ENCODE measurements at places on chromosomes 3 and 15. TPM values are rescaled to one million over a fixed set of nuclear protein-coding genes. Genes with fewer than 3 reads are reported as not detected.

DNA sequence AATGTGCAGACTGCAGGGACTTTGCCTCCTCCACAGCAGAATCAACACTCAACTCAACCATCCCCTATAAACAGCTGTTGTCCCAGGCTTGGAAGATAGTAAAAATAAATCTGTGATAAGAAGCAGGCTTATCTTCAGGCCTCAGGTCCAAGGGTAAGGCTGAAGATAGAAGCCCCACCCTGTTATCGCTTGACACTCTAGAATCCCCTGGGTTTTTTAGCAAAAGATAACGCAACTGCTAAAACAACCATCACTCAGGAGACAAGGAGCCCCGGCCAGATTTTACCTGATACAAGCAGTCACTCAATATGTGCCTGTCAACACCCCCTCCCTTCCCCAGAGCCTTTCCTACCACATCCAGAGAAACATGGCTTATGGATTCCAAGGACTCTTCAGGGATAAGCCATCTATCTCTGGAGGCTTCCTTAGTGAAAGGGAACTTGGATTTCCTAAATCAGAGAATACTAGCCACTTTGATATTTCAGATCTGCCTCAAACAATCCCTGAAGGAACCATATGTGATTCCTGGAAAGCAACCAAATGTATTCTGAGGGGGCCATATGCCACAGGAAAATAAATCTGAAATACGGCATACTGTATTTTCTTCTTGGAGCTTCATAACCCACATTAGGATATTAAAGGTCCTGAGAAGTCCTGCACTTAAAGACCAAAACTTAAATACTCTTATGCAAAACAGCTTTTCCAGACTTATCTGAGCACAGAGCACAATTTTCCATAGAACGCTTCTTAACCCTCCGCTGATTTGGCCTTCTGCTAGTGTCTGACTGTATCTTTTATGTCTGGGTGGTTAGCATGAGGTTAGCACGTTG, 60.4 kb downstream of the LYZL4 start:
- DNase-seq = no peak

GRCh38 chr15:72315706-72316370, 4.1 kb downstream of the CELF6 start:
- DNase-seq = no peak

DNA sequence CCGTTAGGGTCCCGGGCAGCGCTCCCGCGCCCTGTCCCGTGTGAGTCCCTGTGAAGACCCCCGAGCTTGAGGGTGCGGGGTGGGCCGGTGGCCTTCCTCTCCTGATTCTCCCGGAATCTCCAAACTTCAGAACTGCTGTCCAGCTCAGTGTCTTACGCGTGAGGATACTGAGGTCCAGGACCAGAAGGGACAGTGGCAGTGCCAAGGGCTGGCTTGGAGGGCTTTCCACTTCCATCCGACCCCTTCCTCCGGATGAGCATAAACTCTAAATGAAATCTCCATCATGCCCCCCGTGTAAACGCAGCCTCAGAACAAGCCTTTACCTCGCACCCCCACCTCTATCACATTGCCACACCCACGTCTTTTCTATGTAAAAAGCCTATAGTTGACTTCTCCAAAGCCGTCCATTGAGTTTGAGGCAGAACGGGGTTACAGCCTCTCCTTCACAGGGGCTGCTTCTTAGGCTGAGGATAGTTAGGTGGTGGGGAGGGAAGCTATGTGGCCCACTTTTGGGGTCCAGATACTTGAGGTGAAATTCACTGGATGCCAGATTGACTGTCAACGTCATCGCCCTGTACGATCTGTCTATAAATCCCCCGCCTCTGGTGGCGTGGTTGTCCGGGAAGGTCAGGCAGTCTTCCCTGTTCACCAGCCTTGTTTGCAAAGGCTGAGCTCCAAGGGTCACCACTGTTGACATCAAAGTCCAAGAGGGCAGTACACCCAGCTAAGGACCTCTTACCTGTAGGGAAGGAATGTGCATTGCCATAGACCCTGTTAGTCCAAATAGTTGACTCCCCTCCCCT, 1.1 kb downstream of the EDEM1 start:
- DNase-seq = peak; percentile 39

- no peak for DNase-seq
Measured at GRCh38 chr15:35728219-35728940, 182.4 kb upstream of the DPH6 start.

GRCh38 chr3:23971684-23972083, 26.6 kb downstream of the NR1D2 start:
- no peak for DNase-seq

GRCh38 chr3:178777718-178778411, 241.6 kb downstream of the KCNMB2 start:
- no peak for DNase-seq

- DNase-seq = no peak
Measured at GRCh38 chr3:136942803-136943202, 15.0 kb upstream of the IL20RB start.

GRCh38 chr15:33492434-33493052, 181.8 kb downstream of the RYR3 start:
- no peak for DNase-seq

DNA sequence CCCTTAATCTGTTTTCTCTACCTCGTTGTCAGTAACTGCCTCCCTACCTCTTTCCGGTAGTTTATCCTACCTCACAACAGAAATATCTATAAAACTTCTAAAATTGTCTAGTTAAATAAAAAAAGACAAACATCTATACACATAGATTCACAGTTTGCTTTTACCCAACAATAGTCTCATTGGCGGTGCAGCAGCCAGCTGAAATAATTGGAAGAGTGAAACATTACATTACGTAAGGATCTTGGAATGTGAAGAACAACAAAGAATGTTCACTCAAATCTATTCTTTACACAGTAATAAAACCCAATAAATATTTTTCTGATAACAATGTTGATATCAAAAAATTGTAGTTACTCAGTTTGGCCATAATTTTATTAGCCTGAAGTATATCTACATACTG, 115.5 kb upstream of the ARPP21 start:
- DNase-seq = no peak

- no peak for DNase-seq
Measured at GRCh38 chr3:44326019-44326418, 12.5 kb upstream of the TCAIM start.

DNA sequence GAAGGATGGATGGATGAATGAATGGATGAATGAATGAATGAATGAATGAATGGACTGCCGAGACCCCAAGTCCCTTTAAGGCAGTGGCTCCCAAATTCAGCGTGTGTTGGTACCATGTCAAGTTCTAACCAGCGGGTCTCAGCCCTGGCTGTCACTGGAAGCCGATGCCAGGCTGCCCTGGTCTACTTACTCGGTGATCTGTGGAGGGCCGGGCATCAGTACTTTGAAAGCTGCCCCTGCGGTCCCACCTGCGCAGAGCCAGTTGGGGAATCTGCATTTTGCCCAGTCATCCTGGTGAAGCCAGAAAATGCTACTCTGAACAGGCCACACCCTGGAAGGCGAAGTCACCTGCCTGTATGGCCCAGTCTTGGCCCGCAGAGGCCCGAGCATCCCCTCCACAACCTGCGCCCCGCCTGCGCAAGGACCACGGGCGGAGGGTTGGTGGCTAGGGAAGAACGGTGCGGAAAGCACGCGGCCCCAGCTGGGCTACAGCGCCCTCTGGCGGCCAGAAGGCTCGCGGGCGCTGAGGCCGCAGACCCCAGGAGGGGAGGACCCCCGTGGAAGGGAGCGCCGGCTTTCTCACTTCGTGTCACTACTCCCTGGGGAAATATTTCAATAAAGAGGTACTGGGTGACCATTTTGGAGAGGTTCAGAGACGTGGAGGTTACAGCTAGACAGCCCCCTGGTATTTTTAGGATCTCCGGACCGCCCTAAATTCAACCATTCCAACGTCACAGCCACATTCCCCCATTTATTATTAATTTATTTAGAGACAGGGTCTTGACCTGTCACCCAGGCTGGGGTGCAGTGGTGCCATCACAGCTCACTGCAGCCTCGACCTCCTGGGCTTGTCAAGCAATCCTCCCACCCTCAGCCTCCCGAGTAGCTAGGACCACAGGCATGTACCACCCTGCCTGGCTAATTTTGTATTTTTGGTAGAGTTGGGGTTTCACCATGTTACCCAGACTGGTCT, 34.9 kb downstream of the PRKCD start:
- peak; percentile 61 for DNase-seq

DNA sequence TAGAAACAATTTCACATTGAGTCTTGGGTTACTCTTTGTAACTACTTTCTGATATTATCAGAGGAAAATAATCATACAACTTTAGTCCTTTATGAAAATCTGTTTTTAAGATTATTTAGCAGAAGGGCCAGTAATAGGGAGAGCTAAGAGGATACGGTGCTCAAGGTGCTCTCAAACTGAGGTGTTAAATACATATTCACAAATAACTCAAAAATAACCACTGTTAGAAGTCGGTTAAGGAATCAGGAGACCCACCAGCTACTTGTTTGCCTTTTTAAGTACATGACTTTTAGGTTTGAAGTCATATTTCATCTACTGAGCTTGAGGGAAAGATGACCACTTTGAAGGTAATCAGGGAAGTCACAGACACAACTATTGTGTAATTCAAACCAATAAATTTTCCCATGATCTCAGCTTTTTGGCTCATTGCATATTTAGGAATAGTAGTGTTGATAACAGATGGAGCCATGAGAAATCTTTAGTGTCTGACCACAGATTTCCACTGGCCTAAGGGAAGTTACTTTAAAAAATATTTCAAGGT, 1.4 kb upstream of the RSRC1 start:
- no peak for DNase-seq

- DNase-seq = no peak
Measured at GRCh38 chr3:177427540-177427939, 230.3 kb upstream of the TBL1XR1 start.

- no peak for DNase-seq
Measured at GRCh38 chr3:167823738-167824137, 88.2 kb downstream of the SERPINI1 start.

GRCh38 chr3:88151358-88151757, 1.6 kb downstream of the C3orf38 start:
- no peak for DNase-seq

GRCh38 chr3:64431526-64432091, 206.3 kb upstream of the PRICKLE2 start:
- DNase-seq = no peak

GRCh38 chr3:38610436-38610835, 39.1 kb downstream of the SCN5A start:
- DNase-seq = no peak

Gene C3orf49
- polyA plus RNA-seq = 0.23 TPM

Gene OSBPL10
- polyA plus RNA-seq = 21.4 TPM

Gene PLAAT1
- polyA plus RNA-seq = 11.7 TPM

Gene CCR3
- not detected for polyA plus RNA-seq

Gene RARB
- 18.5 TPM for polyA plus RNA-seq

Gene CPN2
- 0.08 TPM for polyA plus RNA-seq

Gene TMEM39A
- 42.4 TPM for polyA plus RNA-seq

Gene SAXO2
- 0.74 TPM for polyA plus RNA-seq

Gene CAV3
- polyA plus RNA-seq = 325 TPM

Gene CPNE9
- not detected for polyA plus RNA-seq

Gene KATNBL1
- 91.1 TPM for polyA plus RNA-seq

Gene FGF7
- polyA plus RNA-seq = 25.8 TPM

Gene ACP3
- not detected for polyA plus RNA-seq

Measured in muscle of arm (tissue), 14 donors.